NT2/D1 (cell line): ENCODE measurements at places on chromosomes 4 and X.

DNA sequence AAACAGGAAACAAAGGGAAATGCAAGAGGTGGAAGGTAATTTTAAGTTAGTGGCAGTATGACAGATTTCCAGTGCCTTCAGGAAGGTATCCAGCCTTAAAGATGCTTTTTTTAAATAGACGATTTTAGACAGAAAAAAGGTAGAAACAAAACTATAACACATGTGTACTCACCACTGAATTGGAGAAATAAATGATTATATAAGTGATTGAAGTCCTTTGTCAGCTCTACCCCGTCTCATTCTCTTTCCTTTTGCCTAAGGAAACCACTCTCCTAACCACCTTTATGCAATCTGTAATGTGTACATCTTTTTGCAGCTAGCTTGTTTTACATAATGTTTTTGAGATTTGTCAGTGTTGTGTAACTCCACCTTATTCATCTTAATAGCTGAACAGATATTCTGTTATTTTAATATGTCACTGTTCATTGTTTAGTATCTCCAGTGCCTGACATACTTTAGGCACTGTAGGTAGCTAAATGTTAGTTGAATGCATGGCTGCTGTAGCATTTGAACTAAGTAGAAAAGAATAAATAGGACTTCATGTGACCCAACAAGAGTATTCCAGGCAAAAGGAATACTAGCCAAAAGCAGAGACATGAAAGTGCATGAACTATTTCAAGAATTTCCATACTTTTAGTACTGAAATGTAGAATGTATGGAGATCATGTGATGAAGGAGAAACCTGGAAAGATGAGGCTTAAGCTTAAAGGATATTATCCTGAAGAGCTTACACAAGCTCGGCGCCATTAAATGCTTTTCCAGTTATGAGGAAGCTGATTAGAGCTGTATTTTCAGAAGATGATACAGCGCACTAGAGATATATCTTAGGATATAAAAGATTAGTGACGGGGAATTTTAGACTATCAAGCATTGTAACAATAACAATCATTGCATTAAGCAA, 865 bp downstream of the FAM200B start:
- no peak for DNase-seq

GRCh38 chrX:68659385-68659784, 11.9 kb downstream of the STARD8 start:
- no peak for DNase-seq

DNA sequence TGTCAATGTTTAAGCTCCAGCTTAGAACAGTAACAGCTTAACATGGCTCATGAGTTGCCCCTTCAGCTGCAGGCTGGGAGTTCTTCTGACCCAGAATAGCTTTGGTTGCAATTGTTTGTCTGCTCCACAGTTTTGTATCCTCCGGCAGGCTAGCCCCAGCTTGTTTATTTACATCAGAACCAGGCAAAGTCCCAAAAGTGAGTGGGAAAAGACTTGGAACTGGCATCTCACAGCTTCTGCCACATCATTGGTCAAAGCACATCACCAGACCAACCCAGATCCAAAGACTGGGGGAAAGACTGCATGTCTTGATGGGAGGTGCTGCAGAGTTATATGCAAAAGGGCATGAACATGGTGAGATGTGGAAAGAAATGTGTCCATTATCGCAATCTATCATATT, 231.2 kb upstream of the CPEB2 start:
- no peak for DNase-seq

DNA sequence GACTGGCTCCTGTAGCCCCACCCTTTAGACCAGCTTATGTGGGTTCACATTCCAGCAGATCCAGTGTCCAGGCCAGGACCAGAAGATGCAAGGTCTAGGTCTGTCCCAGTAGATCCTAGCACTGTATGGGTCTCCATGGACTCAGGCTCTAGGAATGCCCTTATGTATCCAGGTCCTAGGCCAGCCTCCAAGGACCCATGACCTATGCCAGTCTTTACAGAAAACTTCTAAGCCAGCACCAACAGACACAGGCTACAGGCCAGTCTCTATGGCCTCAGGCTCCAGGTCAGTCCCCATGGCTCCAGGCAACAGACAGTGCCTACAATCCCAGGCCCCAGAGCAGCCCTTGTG, 45.2 kb upstream of the MAGED4 start:
- DNase-seq, result no peak

DNA sequence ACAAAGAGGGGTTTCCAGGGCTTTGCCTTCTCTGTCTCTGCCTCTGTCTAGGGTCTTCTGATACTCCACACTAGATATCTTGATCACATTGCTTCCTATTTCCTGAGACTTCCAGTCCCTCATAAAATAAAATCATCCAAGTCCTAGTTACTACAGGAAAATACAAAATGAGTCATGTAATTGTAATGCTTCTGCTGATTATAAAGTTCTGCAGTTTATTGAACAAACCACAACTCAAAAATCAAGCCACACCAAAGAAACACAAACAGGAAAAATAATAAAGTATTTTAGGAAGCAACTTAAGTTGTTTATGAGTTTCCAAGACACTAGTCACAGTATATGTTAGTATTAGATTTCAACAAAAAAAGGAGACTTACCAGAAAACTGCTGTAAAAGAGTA, 695.1 kb upstream of the GALNTL6 start:
- DNase-seq, result no peak
